ENCODE measurements at places on chromosomes 12 and 14.

GRCh38 chr14:30355431-30355913 is 203.5 kb upstream of the G2E3 start:
- DNase-seq = peak; percentile 68

DNA sequence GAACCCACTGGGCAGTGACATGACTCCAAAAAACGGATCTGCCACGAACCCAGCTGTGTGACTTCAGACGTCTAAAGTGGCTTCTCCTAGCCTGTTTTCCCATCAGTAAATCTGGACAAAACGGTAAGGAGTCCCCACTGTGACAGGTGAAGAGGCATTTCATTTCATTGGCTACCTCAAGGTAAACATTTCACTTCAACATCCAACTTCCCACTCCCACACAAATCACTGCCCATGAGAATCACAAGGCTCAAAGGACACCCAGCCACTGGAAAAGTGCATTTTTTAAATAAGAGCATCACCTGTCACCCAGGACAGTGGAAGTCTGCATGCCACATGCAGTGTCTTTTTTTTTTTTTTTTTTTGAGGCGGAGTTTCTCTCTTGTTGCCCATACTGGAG is 27.9 kb downstream of the HSP90AA1 start:
- DNase-seq = no peak

DNA sequence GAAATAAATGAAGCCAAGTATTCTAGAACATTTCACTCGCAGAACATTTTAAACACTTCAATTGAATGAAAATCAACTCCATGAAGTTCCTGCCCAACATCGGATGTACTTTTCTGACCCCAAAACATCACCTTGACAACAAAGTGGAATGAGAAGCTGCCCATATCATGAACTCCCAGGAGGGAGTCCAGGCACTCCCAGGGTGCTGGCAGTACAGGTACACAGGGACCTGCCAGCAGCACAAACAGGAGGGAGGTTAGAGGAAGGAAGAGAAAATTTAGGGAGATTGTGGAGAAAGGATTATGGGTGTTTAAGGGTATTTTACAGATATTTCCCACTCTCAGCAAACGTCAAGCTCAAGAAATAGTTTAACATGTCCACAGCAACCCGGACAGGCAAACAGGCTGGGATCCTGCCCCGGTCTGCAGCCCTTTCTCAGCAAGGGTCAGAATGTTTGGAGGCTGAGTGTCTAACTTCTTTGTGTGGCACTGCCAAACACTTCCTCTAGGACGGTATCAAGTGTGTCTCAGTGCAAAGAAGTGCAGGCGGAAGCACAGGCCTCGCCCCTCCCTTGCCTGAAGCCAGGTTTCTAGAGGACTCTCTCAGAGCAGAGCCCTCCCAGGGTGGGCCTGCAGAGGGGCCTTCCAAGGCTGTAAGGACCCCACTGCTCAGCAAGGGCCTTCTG is 72.2 kb downstream of the SETD3 start:
- DNase-seq = no peak

DNA sequence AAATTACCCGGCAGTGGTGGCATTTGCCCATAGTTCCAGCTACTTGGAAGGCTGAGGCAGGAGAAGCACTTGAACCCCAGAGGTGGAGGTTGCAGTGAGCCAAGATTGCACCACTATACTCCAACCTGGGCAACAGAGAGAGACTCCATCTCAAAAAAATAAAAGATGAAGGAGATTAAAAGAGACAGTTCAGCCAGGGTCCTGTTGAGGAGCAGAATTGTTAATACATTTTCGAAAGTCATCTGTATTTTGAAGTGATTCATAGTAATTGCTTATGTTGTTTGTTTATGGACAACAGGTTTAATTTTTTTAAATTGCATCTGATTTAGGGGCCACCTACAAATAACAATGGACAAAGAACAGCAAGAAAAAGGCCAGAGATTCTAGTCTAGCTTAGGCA is 112.9 kb downstream of the DIP2B start:
- DNase-seq = no peak

DNA sequence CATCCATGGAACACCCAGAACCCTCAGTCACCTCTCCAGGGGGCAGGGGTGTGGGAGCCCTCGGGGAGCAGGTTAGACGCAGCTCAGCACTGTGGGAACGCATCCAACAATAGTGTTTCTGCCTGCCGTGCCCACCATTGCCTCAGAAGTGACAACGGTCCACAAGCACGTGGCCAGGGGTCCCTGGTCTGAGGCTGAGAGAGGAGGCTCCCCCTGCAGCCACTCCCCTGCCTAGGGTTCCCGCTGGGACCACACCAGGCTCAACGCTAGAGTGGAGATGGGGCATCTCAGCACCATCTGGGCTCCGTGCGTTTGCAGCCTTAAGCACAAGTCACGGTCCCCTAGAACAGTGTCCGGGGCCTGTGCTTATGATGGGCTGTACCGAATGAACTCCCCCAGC is 62.7 kb downstream of the TESC start:
- no peak for DNase-seq

GRCh38 chr12:50825372-50825838 is 17.3 kb upstream of the TMPRSS12 start:
- peak; percentile 73 for DNase-seq

- no peak for DNase-seq
Observed at GRCh38 chr12:28884904-28885679, 264.0 kb upstream of the FAR2 start.

DNA sequence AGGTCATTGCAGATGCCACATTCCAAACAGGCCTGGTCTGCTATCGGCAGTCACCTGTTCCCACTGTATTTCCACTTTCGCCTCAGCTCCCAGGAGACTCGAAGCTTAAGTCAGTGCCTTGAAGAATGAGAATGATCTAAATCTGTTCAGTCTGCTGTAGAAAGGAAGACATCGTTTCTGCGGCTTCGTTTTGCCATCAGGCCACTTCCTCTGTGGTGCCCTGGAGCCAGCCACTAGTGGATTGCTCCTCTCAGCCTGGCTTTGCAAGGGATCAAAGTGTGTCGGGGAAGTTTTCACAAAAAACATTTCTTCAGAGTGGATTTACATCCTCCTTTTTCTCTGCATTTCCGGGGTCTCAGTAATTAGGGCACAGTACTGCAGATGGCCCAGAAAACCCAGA is 66.7 kb downstream of the AACS start:
- no peak for DNase-seq

- DNase-seq = no peak
Observed at GRCh38 chr12:109302358-109302757, 6.7 kb downstream of the FOXN4 start.

GRCh38 chr12:2124466-2125023 is 71.8 kb downstream of the CACNA1C start:
- no peak for DNase-seq

DNA sequence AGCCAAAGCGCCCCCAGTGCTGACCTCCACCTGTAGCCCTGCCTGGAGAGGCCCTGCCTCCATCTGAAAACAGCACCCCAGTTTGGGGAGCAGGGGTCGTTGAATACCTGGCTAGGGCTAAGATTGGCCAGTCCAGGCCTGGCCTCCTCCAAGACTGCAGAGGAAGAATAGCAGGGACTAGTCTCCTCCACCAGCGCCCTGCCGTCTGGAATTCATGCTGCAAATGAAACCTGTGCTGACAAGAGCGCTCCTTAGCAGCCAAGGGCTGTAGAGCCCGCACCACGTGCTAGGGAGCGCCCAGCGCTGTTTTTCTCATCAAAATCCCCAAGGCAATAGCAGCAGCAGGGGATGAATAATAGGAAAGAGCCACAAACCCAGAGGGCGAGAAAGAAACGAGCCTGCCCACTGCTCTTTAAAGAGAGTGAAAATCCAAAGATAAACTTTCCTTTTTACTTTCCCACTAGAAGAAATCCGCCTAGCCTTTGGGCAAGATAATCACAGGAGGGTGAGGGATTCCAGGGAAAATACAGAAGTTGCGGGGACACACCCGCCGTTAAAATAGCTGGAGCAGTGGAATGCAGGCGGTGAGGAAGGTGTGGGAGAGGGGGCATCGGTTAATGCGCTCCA is 3.3 kb downstream of the COL2A1 start:
- DNase-seq = peak; percentile 52

GRCh38 chr12:127539226-127539858 is 727.6 kb upstream of the TMEM132C start:
- peak; percentile 5 for DNase-seq

GRCh38 chr12:6326316-6327228 is 15.3 kb downstream of the TNFRSF1A start:
- DNase-seq = peak; percentile 69

DNA sequence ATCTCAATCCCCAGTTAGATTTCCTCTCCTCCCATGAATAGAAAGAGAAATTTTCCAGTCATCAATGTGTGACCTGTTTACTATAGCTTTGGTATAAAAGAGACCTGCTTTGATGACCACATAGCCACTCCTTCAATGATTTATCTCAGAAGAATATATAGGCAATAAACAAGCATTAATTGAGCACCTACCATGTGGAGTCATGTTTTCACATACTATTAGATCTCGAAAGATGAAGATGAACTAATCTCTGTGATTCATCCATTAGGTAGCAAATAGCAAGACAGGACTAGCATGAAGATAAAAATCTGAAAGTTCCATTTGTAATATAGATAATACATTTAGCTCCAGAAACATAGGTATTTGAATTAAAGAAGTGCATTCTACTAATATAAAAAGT is 40.5 kb downstream of the SLCO1A2 start:
- DNase-seq = no peak

DNA sequence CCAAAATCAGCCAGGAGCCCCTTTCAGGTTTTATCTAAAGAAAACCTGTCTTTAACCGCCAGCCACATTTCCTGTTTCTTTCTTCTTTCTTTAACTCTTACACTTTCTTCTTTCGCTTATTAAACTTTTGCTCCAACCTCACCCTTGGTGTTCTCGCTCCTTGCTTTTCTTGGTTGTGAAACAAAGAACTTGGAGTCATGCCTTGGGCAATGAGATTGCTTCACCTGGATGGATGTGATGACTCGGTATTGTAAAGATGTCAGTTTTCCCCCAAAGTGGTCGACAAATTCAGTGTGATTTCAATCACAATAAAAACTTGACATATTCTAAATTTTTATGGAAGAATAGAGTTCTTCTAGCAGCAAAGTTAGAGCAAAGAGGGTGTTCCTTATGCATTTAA is 16.2 kb upstream of the TCL1A start:
- no peak for DNase-seq

DNA sequence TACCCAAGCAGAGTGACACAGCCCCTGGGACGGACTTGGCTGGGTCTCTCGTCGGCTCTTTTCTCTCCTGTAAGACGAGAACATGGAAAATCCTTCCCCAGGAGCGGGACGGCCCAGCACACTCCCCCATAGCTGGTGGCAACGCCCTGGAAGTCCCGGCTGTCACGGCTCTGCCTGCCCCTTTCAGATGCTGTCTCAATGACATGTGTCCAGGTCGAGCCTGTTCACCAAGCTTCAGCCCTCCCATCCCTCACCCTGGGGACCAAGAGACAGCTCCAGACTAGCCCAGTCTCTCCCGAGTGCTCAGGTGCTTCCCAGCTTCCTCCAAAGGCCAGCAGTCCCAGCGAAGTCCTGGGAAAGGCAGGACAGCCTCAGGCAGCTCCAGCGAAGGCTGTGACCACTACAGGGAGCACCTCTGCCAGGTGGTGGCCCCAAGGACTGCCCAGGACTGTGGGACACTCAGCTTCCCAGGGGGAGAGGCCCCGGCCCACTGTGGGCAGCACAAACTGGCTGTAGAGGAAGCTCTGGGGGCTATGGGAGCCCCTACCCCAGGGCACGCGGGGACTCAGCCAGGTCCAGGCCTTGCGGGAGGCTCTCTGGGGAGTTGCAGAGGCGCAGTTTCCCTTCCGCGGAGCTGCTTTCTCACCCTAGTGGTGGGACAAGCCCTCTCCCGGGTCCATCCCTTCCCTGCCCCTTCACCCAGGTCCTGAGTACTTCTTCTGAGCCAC is 33.6 kb downstream of the TNFAIP2 start:
- DNase-seq = no peak

GRCh38 chr12:121238604-121239350 is 28.8 kb downstream of the P2RX4 start:
- peak; percentile 71 for DNase-seq

GRCh38 chr14:100660882-100661635 is 65.6 kb upstream of the DLK1 start:
- no peak for DNase-seq

- DNase-seq = no peak
Observed at GRCh38 chr12:60644076-60644475, 1048.2 kb downstream of the SLC16A7 start.

GRCh38 chr12:93204896-93205295 is 172.8 kb upstream of the NUDT4 start:
- no peak for DNase-seq

DNA sequence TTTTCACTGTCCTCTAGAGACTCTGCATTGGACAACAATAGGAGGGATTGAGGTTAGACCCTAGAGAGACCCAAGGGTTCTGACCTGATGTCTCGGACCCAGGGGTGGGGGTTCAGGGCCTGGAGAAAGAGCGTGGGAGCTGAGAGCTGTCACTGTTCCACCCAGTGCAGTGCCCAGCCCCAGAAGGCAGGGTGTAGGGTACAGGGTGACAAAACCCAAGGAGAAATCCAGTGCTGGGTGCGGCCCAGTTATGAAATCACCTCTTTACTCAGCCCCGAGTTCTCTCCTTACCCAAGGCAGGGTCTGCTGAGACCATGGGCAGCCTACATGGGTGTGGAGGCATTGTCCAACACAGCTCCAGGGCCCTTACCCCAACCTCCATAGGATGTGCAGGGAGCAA is 2.6 kb downstream of the AQP2 start:
- no peak for DNase-seq

GRCh38 chr12:12425616-12426015 is 68.7 kb downstream of the BORCS5 start:
- no peak for DNase-seq

- DNase-seq = no peak
Observed at GRCh38 chr12:130704606-130705005, 11.5 kb downstream of the RIMBP2 start.

- DNase-seq = no peak
Observed at GRCh38 chr14:102659797-102660196, 67.3 kb downstream of the RCOR1 start.

DNA sequence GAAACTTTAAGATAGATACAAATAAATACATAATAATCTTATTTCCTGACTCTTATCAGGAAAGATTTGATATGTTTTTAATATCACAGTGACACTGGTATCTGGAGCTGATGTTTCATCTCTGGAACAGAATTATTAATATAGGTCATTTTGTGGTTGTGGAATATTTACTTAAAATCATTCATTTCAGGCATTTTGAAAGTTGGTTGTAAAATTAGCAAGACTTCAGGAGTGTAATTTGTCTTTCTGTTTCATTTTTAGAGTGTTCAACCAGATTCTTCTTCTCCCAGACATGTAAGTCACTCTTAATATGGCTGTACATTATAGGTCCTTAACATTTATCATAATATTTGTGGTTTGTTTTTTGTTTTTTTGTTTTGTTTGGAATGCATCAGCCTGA is 115.7 kb downstream of the PCNX1 start:
- DNase-seq = no peak

DNA sequence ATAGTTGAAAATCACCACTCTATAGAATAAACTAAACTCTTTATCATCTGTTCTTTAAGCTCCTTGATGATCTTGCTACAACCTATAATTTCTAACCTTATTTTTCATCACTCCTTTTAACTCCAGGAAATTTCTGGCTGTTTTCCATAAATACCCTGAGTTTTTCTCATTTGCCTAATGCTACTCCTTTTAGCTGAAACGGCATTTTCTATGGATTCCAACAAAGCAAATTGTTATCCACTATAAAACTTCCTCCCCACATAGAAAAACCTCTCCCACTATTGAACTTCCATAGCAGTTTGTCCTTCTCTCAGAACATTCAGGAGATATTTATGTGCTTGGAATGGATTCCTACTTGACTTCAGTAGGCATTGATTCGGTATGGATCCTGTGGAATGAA is 122.8 kb downstream of the SLC41A2 start:
- no peak for DNase-seq

All from SJCRH30 (cell line).